ENCODE measurements at places on chromosomes 5 and 9.
A peak's percentile ranks its signal among the peaks of the same experiment; 100 is the strongest.

DNA sequence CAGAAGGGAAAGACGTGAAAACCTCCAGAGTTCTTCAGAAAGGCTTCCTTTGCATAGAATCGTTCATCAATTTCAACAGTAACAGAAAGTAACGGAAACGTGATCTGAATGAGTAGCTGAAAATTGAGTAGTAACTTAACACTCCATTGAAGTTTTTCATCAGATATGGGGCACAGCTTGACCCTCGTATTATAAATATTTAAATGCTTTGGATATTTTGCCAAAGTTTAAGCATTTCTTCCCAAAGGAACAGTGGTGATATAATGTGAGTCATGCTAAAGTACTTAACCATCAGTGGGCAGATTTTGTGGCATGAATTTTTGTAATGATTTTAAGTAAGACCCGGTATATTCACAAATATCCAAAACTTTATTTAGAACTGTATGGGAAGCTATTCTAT lies 67.4 kb upstream of the ADAMTS19 start:
- no peak for DNase-seq

GRCh38 chr9:95014917-95015316 lies 288.4 kb downstream of the AOPEP start:
- DNase-seq = no peak

DNA sequence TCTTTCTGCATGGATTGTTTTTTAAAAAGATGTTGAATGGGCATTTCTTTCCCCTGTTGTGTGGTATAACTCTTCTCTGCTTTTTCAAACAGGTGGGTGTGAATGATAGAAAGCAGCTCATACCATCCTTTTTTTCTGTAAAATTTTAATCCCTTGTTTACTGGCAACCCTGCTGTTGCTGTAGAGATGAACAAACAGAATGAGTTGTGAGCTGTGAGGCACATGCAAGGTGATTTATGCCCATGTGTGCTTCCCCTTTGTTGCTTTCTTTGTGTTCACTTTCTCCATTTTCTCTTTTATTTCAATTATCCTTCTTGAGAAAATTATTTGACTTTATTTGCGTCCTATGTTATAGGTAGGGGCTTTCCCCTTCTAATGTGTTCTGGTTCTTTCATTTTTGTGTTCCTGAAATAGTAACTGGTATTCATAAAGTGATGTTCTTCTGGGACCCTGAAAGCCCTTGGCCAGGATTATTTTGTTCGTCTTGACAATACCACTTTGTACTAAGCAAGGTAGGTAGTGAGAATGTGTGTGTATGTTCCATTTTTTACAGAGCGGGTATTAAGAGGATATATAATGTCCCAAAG lies 79.9 kb downstream of the AOPEP start:
- no peak for DNase-seq

DNA sequence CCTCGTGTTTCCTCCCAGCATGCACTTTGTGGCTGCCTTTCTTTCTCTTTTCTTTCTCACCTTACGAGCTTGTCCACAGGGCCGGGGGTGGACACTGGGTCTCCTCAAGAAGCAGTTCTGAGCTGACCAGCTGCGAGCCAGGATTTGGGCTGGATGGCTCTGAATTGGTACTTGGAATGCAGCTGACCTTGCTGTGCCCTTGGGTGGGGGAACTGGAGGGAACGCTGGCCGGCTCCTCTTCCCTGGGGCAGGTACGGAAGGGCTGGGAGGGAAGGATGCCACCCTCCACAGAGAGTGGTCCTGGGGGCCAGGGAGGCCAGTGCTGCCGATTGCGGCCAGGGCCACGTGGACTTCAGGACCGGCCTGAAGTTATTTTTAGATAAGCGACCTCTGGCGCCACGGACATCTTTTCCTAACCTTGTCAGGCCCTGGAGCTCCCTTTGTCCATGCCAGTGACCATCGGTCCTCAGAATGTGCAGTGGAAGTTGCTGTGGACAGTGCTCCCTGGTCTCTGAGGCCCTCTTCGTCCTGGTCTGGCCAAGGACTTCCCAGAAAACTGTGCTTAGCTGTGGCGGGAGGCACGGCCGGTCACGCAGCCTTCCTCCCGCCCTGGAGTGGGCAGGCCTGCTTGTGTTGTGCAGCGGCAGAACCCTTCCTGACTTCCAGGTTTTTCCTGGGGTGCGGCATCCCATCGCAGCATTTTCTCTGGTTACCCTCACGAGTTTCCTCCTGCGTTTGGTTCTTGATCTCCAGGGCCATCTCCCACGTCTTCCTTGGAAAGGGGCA lies 13.5 kb upstream of the AHRR start:
- DNase-seq = no peak

- DNase-seq = no peak
Observed at GRCh38 chr5:64653766-64654560, 36.3 kb upstream of the SHISAL2B start.

GRCh38 chr5:115542086-115542485 lies 2.5 kb downstream of the FEM1C start:
- DNase-seq = no peak

DNA sequence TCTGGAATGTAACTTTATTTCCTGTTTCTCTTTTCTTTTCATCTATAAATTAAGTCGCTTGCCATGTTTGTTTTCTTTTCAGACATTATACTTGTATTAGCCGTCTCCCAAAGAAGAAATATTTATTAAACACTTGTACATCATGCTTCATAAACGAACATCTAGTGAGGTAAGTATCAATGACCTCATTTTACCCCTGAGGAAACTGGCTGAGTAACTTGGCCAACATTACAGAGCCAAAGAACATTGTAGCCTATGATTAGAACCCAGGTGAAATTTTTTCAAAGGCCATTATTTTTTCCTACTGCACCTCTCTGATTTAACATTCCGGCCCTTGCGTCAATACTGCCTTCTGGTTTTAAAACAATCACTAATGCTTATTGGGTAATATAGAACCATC lies 4.2 kb downstream of the FREM1 start:
- DNase-seq = no peak

DNA sequence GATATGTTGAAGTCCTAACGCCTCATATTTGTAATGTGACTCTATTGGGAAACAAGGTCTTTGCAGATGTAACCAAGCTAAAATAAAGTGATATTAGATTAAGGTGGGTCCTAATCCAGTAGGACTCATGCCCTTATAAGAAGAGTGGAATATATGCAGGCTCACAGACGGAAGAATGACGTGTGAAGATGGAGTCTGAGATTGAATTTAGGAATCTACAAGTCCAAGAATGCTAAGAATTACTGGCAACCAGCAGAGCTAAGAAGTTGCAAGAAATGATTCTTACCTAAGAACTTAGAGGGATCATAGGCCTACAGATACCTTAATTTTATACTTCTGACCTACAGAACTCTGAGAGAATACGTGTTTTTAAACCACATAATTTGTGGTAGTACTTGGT lies 350.0 kb upstream of the ST8SIA4 start:
- no peak for DNase-seq

- no peak for DNase-seq
Observed at GRCh38 chr5:156340893-156341292, 13.9 kb downstream of the SGCD start.

DNA sequence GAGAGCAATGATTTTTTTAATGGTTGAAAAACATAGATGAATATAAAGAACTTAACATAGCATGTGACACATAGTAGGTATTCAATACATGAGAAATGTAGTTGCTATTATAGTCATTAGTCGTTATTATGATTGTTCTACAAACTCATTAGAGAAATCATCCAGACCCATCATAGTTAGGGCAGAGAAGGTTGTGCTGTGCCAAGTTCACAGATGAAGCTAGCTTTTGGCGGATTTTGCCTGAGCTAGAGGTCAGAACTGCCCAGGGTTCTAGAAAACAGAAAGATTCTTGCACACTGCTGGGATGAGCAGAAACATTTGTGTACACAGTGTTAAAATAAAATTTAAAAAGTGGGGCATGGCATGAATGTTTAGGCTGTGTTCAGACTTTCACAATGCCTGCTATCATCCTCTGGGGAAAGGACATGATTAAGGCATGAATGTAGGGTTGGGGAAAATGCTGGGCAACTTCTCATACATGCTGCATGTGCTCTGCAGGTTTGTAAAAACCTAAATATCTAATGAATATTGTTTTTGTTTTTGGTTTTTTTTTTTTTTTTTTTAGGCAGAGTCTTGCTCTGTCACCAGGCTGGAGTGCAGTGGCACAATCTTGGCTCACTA lies 33.3 kb upstream of the RAD23B start:
- no peak for DNase-seq

- no peak for DNase-seq
Observed at GRCh38 chr5:61951295-61951694, 354.7 kb upstream of the KIF2A start.

DNA sequence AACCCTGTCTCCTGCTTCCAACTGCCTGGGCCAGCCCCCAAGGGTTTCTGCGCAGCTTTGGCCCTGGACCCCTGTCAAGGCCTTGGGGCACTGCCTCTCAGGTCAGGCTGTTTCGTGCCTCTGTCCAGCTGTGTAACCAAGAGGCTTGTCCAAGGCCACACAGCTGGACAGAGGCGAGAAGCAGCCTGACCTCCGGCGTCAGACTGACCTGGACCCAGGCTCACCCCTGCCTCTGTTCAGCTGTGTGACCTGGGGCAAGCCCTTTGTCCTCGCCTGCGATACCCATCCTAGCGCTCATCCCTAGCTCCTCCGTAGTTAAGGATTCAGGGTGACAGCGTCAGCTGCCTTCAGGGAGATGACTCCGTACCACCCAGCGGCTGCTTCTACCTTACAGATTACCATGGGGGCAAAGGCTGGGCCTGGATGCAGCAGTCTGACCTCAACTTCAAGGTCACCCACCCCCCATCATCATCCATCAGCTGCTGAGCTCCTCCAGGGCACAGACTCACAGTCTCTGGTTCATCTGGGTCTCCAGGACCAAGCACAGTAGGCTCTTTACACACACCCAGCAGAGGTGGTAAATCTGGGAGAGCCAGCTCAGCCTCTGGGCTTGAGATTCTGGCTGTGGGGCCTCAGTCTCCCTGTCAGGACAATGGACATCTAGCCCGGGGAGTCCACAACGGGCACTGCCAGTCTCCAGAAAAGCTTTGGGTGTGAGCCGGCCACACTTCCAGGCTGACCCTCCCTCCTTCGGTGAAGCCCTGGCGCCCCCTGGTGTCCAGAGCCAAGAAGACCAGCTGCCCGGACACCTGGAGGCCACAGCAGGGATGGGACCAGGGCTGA lies 7.9 kb downstream of the AK1 start:
- peak; percentile 68 for DNase-seq

- DNase-seq = no peak
Observed at GRCh38 chr5:150211156-150212030, 21.5 kb downstream of the SLC6A7 start.

Data from amygdala (tissue), 56 donors.